AG09319 (cell line): ENCODE measurements at places on chromosomes 2 and 18.

GRCh38 chr2:221443645-221444044 is 128.5 kb downstream of the EPHA4 start:
- DNase-seq: peak; percentile 62

DNA sequence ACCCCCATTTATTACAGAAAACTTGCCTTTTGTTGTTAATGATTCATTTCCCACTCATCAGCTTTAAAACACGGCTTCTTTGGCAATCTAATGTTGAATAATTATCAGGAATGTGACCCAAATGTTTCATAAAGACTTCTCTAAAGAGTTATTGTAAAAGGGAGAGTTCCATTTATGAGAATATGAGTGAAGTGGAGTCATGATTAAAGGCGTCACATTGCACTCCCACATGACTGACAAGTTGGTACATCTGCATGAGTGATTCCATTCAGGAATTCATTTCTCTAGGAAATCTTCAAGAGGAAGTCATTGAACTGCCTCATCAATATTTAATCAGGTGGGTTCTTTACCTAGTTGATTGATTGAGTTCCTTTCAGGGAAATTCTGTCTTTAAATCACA is 184.8 kb downstream of the LNPK start:
- no peak for DNase-seq

DNA sequence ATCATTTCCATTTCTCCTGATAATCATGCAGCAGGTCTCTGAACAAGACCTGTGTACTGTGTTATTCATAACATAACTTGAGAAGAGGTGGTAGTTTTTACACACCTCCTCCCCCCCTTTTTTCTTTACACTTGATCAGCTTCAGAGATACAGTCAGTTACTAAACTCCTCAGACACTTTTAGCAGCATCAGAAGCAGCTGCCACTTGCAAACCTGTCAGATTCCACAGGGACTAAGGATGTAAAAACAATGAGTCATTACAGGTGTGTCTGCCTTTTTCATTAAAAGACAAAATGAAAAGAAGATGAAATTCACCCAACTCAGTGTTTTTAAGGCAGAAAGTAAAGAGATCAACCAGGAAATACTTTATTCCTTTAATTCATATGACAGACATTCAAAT is 254.0 kb downstream of the NRXN1 start:
- DNase-seq: no peak

DNA sequence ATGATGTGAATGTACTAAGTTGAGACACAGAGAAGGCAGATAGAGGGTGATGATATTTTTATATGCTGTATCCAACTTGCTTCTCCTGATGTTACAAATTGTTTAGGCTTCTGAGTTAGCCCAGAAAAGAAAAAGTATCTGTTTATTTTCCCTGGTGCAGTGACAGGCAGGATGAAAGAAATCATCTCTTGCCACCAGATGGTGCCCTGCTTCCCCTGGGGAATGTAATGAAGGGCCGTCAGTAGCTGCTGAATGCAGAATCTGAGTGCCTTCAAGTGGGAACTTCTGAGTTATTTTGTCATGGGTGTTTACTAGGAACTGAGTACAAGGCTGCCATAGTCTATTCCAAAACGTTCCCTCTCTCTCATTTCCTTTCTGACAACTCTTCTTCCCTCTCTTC is 525.6 kb downstream of the MBD2 start:
- peak; percentile 5 for DNase-seq

DNA sequence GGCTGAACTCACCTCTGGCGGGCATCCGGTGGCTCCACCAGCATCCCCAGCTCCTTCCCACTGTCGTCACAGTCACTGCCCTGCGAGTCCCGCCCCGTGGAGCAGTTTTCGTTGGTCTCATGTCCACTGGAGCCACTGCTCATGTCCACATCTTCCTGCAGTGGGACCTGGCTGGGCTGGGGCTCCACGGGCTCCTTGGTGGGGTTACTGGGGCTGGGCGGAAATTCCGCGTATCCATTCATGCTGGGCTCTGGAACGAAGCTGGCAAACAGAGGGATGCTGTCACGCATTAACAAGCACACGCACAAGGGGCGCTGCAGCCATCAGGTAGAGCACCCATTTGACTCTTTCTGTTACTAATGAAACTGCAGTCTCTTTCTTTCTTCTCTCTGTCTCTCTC is 10.7 kb downstream of the PER2 start:
- no peak for DNase-seq

DNA sequence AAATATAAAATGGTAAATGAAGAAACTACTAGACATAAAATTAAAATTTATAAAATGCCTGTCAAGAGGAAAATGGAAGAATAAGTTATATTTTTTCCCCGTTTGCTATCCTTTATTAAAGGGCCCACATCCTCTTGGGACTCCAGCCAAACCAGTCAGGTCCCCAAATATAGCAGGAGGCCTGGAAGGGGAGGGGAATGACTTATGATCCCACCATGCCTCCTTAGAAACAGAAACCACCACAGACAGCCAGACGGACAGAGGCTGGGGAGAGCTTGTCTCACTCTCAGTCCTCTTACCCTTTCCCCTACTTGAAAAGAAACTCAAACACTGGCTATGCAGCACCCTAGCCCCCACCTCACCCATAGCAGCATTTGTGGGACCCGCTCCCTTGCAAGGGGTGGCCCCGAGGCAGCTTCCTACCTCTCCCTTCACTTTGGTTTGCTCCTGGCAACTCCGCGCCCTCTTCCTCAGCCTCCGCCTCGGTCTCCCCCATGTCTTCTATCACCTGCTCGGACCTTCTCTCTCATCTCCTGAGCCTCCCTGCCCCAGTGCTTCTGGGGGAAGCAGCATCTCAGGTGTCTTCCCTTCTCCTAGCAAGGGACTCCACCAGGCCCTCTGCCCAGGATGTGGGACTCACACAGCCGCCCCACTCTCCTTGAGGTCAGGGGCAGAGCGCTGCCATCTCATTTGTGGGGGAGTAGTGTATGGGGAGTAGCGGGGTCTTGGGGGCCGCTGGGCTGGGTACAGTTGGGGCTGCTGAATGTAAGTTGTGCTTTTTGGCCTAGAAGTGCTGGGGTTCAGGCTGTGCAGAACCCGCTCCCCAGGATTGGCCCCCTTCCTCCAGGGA is 37.4 kb upstream of the ANKRD62 start:
- no peak for DNase-seq

DNA sequence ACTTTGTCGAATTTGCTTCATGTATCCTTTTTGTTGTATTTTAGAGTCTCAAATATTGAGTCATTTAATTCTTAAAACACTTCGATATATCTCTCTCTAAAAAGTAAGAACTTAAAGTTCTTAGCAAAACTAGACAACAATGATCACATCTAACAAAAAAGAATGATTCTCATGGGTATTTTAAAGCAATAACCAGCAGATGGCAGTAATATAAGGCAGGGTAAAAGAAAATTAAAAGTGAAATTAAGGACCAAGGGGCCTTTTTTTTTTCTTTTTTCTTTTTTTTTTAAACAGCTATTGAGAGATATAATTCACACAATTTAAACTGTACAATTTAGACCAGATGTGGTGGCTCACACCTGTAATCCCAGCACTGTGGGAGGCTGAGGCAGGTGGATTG is 9.9 kb upstream of the AOX1 start:
- DNase-seq: no peak

- DNase-seq: no peak
Observed at GRCh38 chr2:205656461-205656860, 25.8 kb upstream of the NRP2 start.

GRCh38 chr2:15626126-15626525 is 34.5 kb downstream of the DDX1 start:
- no peak for DNase-seq

DNA sequence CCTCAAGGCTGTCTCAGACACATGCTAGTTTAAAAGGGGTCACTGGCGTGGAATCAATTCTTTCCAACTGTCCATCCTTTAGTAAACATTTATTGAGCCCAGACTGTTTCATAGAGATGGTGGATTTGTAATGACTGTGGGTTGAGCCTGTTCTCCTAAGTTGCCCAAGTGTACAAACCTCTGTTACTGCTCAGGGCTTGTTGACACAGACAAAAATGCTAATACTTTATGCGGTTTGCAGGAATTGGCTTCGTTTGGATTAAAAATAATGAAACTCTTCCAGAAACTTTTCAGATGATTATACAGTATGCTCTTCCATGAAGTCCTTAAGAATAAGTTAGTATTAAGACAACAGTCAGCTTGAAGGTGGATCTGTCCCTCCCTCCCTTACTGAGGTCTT is 83.6 kb upstream of the MGAT5 start:
- DNase-seq: peak; percentile 34

DNA sequence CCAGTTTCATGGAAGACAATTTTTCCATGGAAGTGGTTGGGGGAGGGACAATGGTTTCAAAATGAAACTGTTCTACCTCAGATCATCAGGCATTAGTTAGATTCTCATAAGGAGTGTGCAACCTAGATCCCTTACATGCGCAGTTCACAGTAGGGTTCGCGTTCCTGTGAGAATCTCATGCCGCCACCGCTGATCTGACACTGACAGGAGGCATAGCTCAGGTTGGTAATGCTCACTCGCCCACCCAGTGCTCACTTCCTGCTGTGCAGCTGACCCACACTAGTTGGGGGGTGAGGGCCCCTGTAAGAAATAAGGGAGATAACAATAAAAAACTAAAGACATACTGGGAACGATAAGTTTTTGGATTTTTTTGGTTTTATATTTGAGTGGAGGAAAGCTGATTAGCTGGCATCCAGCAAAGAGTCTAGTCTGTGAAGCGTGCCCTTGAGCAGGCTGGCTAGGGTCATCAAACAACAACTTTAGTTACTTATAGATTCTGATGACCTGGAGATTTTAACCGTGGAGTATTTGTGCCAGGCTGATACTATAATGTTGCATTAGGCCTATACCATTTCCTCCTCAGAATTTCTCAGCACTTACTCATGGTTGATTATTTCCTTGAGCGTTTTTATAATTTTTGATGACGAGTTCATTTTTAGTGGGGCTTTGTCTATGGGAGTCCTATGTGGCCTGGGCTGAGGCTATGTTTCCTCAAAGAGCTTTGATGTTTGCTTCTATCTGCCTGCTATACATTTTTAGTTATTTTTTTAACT is 6.3 kb upstream of the MCFD2 start:
- DNase-seq: no peak

GRCh38 chr18:11407940-11408339 is 201.5 kb upstream of the SLC35G4 start:
- DNase-seq: no peak

DNA sequence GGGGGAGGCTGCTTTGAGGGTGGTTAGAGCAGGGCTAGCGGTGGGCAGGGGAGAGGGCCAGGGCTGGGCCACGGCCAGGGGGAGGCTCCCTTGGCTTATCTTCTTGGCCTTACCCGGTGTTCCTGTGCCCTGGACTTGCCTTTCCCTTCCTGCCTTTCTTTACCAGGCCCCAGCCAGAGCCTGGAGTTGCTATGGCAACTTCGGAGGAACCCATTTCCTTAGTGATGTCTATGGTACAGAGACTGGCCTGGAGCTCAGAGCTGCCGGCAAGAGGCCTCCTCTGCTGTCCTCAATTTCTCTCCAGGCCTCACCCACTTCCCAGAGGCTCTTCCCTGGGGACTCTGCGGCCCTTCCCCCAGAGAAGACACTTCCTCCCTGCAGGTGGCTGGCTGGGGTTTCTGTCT is 11.5 kb downstream of the SPEG start:
- no peak for DNase-seq

DNA sequence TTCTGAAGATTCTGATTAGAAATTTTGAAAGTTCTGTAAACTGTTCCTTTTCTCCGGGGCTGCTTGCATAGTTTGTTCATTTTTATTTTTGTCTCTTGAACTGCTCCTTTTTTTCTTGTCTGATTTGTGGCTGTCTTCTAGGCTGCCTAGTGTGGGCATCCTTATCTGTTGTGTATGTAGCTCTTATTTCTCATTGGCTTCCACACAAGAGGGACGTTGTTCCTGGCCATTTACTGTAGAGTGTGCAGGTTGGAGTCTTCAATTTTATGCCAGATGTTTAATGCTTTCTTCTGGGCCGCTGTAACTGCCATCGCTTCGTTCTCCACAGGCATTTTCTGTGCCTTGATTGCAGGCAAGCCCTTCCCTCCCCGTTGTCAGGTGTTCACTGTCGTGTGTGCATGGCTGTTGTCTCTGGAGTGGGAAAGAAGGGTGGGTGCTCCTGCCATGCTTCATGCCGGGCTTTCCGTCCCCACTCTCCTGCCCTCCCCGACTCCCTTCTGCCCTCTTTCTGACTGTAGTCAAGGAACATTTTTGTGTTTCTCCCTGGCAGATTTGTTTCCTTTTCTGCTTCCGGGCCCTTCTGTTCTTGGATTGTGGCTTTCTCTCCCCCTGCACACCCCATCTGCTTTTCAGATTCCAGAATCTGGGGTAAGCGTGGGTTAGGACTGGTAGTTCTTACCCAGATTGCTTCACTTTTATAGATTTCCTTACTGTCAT is 15.5 kb downstream of the CEP192 start:
- DNase-seq: no peak

GRCh38 chr2:58182527-58182926 is 58.6 kb downstream of the FANCL start:
- DNase-seq: no peak

GRCh38 chr2:35463805-35464596 is 891.6 kb upstream of the CRIM1 start:
- DNase-seq: no peak

- no peak for DNase-seq
Observed at GRCh38 chr2:20173496-20174402, 51.2 kb downstream of the SDC1 start.

GRCh38 chr2:99776206-99776905 is 286.5 kb upstream of the REV1 start:
- DNase-seq: no peak
